Peyer's patch (tissue), 4 donors: ENCODE measurements at places on chromosomes 1 and 21. TPM values are rescaled to one million over a fixed set of nuclear protein-coding genes. Genes with fewer than 3 reads are reported as not detected.

DNA sequence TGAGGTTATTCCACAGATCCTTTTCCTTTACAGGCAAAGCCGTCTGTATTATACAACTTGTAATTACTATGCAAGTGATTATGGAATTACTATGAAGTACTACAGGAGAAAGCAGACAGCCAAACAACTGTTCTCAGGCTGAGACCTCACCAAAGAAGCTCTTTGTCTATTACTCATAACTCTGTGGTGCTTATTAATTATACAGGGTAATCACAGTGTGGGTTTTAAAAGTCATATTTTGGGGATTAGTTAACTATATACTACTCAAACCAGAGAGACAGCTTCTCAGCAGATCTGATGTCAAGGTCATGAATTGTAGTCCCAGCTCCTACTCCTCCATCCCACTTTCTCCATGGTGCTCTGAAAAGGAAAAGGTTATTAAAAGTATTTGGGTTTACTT is 49.6 kb downstream of the CTTNBP2NL start:
- no peak for DNase-seq

- no peak for DNase-seq
Observed at GRCh38 chr1:183230413-183230812, 44.3 kb downstream of the LAMC2 start.

GRCh38 chr1:153795934-153796785 is 21.0 kb downstream of the SLC27A3 start:
- no peak for DNase-seq

DNA sequence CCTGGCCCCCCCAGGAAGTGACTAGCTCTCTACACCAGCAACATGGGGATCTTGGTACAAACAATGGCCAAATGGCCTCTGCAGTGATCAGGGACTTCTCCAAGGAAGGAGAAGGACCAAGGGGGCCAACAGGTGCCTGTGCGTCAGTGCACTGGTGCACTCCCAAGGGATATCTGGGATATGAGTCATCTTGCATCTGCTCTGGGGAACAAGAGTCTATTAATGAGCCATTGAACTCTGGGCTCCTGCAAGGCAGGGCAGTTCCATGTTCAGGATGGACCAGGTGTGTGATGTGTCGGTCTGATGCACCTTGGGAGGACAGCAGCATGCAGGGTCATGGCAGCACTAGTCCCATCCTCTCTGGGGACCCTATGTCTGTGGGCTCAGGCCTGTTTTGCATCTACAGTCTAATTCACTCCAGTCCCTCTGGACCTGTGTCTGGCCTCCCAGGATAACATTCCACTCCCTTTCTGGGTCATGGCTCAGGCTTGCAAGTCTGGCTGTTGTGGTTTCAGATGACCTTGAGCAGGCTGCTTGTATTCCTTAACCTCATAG is 125.3 kb downstream of the TRABD2B start:
- peak; percentile 77 for DNase-seq

- peak; percentile 13 for DNase-seq
Observed at GRCh38 chr1:5254131-5254725, 599.8 kb downstream of the AJAP1 start.

DNA sequence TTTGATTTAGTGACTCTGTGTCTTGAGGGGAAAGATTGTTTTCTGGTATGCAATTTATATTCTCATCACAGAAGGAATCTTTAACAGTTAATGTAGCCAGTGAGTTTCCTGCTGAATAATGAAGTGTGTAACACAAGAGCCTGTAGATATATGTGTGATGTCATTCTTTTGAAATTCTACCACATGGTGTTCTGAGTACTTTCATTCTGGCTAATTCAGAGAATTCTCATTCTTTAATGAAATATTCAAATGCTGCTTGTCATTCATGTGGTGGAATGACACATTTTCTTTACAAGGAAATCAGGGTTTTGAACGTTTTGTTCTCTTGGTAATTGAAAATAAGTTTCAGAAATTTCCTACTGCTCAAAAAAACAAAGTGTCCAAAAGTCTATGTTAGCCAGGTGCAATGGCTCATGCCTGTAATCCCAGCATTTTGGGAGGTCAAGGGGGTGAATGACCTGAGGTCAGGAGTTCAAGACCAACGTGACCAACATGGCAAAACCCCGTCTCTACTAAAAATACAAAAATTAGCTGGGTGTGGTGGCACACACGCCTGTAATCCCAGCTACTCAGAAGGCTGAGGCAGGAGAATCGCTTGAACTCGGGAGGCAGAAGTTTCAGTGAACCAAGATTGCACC is 79.6 kb downstream of the MAP3K21 start:
- no peak for DNase-seq

DNA sequence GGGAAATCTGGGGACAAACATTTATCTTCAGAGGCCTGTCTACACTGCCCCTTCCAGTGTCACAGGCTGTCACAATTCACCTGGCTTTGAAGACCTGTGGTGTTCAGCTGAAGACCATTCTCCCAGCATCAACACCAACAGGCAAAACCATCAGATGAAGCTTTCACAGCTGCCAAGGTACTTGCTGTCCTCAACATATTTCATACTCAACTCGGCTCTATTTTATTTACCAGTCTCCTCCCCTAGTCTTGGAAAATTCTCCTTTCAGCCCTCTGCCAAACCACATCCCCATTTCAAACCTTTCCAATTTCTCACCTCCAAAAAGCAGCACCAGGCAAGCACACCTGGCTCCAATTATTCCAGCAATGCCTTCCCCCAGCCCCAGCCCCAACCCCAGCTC is 108.8 kb downstream of the TGFBR3 start:
- no peak for DNase-seq

- DNase-seq = no peak
Observed at GRCh38 chr1:87058343-87058649, 143.9 kb downstream of the HS2ST1 start.

GRCh38 chr21:15370462-15370975 is 305.7 kb upstream of the NRIP1 start:
- DNase-seq = no peak

- no peak for DNase-seq
Observed at GRCh38 chr1:109527098-109527811, 12.4 kb upstream of the GPR61 start.

DNA sequence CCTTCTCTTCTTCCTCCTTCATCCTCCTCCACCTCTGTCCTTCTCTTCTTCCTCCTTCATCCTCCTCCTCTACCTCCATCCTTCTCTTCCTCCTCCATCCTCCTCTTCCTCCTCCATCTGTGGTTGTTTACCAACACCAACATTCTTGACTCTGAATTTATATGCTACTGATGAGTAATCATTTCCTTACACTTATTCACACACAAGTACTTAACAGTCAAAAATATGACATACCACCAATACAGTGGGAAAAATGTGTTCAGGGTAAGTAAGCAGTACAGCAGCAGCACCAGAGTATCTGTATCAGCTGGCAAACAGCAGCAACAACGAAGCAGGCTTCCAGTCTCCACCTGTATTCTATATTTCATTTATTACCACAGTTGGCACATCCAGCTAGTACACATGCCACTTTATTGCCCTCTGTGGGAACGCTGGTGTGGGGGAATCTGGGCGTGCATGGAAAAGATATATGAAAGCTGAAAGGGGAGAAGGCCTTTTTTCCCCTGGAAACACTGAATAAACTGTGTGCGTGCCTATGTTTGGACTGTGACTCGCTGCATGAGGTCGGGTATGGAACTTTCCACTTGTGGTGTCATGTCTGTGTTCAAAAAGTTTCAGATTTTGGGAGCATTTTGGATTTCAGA is 16.0 kb downstream of the ADSS2 start:
- DNase-seq = no peak

DNA sequence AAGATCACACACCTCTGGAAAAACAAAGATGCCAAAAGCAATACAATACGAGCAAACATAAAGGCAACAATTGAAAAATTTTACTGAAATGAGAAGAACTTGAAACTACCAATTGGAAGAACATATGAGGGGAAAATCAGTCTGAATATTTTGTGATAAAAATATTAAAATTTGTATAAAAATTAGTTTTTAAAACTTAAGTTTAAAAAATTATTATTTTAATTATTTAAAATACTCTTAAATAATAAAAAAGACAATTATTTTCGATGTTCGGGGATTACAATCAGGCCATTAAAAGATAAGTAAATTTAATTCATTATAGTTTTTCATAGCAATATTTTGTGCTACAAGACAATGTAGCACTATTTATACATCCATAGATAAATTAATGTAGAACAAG is 1239.3 kb downstream of the AMY1C start:
- no peak for DNase-seq

- DNase-seq = no peak
Observed at GRCh38 chr1:174239541-174239940, 80.2 kb downstream of the RABGAP1L start.

GRCh38 chr1:239896569-239896968 is 195.1 kb upstream of the FMN2 start:
- DNase-seq = no peak

DNA sequence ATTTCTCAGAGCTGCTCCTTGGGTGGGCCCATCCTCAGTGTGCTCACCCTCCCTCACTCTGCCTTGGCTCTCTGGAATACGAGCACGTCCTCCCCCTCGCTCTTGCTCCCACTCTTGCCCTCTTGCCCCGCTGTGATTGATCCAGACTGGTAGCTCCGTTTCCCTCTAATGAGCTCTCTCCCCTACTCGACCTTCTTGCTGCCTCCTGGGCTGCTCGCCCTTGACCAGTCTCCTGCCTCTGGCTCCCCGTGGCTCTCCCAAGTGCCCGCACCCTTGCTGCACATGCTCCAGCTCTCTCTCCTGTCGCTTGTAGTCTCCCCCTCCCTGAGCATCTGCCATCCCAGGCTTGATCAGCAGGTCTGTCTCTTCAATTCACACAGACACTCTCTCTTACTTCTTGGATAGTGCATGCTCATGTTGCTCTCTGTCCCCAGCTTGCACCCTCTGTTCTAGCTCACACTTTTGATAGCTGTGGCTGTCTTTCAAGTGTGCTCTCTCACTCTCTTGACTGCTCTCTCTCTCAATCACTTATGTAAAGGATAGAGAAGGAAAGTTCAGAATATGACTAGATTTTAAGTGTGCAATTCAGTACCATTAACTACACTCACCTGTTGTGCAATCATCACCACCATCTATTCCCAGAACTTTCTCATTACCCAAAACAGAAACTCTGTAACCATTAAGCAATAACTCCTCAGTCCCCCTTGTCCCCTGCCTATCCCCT is 51.1 kb downstream of the PHC2 start:
- DNase-seq = no peak

DNA sequence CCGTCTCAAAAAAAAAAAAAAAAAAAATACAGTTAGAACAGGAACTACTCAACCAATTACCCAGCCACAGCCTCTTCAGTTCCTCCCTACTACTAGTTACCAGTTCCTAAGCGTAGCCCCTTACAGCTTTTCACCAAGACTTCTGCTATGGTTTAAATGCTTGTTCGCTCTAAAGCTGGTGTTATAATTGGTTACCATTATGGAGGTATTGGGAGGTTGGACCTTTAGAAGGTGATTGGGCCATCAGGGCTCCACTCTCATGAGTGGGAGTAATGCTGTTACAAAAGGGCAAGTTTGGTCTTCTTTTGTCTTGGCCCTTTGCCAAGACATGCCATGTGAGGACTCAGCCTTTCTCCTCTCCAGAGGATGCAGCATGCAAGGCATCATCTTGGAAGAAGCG is 3.0 kb upstream of the SMPDL3B start:
- DNase-seq = no peak

- no peak for DNase-seq
Observed at GRCh38 chr1:165949335-165950130, 122.1 kb downstream of the UCK2 start.

- DNase-seq = no peak
Observed at GRCh38 chr21:28485301-28486022, 507.2 kb downstream of the LTN1 start.

DNA sequence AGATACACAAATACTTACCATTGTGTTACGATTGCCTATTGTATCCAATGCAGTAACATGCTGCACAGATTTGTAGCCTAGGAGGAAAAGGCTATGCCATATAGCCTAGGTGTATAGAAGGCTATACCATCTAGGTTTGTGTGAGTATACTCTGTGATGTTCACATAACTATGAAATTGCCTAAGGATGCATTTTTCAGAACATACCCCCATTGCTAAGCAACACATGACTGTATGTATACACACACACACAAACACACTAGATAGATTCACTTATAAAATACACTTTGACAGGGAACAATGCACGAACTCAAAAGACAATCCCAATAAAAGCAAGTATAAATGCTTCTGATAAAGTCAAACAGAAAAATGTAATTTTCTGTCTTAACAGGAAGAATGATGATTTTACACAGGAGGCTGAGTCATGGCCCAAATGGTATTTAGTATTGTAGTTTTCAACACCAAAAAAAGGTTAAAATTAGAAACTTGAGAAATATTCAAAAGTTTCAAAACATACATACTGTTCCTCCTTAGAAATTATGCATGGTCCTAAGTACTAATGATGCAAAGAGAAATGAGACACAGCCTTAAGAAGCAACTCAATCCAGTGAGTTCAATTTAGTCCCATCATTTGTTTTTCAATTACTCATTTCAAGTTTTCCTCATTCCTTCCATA is 12.2 kb downstream of the FH start:
- no peak for DNase-seq

GRCh38 chr1:163361123-163361934 is 39.6 kb downstream of the NUF2 start:
- DNase-seq = no peak

DNA sequence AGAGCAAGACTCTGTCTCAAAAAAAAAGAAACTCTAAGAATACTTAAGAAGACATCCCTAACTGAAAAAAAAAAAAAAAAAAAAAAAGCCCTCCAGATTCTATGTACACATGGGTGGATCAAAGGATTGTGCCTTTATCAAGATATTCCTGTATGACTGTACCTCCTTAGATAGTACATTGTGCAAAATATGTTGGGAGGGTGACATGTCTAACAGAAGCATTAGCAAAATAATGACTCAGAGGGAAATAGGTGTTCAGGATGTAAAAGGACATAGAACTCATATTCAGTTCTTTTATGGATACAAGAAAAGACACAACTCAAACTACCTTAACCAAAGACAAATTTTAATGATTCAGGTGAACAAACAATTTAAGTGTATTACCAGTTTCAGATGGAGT is 269.8 kb upstream of the KAZN start:
- no peak for DNase-seq

DNA sequence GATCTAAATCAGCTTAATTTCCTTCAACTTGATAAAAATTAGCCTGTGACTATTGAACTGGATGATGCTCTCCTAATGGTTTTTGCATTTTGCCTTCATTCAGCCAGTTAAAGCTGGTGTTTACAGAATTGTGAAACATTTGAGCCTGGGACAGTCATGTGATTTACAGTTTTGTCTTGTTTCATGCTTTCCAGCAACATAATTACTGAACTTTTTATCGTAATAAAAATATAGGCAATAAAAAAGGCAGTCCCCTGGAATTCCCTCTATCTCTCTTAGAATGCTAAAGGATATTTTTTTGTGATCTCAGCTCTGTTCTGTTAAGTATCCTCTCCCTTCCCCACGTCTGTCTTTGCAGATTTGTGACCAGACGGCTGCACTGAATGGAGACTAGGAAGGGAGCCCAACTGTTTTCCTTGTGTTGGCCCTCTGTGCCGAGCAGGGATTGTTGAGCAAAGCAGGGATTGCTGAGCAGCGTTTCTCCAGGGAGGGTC is 70.3 kb upstream of the RGL1 start:
- DNase-seq = no peak

The HENMT1 gene
- 5.8 TPM for total RNA-seq

The EDN2 gene
- total RNA-seq = 43.2 TPM

The KISS1 gene
- total RNA-seq = not detected

The ATXN7L2 gene
- 6.3 TPM for total RNA-seq

The POMGNT1 gene
- 34.7 TPM for total RNA-seq
